ENCODE measurements at places on chromosomes 2 and 18.

DNA sequence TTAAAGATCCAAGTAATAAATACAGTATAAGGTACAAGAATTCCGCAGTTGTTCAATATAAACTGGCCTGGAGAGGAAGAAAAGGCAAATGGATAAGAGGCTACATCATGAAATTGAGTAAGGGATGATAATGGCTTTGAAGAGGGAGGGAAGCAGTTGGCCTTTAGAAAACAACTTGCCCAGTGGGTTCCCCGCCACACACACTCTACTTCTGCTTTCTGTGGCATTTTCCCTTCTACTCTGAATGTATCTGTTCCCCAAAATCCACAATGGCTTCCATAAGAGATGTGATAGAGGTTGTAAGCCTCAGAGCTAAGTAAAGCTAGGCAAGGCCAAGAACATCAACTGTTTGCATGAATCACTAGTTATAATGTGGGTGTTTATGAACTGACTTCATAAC is 221.3 kb downstream of the MBD2 start:
- no peak for DNase-seq

- DNase-seq: no peak
Measured at GRCh38 chr2:195664528-195664927, 7.5 kb downstream of the SLC39A10 start.

- DNase-seq: no peak
Measured at GRCh38 chr2:28702415-28702861, 49.2 kb upstream of the PPP1CB start.

- no peak for DNase-seq
Measured at GRCh38 chr2:218230882-218231281, 13.9 kb downstream of the ARPC2 start.

DNA sequence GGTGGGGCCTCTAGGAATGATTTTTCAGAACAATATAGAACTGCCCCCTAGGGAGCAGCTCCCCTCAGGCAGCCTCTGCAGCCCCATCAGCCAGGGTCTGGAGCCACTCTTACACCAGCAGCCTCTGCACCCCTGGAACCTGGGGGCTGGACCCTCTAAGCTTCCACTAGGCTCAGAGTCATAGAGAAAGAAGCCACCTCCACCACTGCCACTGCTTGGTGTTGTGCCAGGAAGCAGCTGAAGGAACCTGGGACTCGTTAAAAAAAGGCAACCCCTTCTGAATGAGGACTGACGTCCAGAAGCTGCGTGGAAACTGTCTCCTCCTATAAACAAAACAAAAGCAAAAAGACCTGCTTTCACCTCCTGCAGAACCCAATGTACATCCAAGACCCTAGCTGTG is 98.1 kb upstream of the HS6ST1 start:
- no peak for DNase-seq

DNA sequence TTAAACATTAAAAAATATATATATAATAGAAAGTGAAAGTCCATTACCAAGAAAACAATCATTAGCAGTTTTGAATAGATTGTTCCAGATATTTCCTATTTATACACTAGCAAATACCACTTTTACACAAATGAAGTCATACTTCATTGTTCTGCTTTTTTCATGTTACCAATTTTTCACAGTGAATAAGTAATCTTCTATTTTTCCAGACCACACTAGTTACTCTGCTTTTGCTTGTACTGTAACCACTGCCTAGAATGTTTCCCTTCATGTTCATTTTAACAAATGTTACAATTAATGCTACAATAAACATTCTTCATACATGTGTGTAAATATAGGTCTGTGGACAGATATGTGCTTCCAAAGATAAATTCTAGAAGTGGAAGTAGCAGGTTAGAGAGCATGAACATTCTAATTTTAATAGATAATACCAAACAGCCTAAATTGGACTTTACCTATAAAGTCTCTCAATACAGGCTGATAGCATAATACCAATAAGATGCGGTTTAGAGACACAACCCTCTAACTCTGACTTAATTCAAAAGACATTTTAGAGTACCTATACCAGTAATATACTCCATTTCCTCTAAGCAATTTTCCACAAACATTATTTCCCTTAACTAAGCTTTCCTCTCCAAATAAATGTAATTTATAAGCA is 17.0 kb downstream of the ITSN2 start:
- no peak for DNase-seq

- no peak for DNase-seq
Measured at GRCh38 chr2:3233877-3234276, 143.7 kb downstream of the EIPR1 start.
